MCF 10A (cell line): ENCODE measurements at places on chromosomes 2 and 18.

DNA sequence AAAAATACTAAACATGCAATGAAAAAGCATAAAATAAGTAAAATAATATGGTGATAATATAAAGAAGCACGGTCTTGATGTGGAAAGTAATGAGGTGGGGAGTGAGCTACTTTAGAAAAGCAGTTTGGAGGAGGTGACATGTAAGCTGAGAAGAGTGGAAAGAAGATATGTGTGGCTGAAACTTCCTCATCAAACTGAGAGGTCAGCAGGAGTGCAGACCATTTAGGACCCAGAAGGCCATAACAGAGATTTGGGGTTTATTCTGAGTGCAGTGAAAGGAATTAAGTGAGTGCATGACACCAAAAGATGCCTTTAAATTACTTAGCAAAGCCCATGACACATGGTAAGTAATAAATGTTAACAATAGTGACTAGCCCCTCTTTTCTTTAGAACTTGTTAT is 24.4 kb upstream of the TMEM182 start:
- no peak for DNase-seq

GRCh38 chr2:100840519-100840918 is 20.6 kb downstream of the NPAS2 start:
- no peak for DNase-seq

DNA sequence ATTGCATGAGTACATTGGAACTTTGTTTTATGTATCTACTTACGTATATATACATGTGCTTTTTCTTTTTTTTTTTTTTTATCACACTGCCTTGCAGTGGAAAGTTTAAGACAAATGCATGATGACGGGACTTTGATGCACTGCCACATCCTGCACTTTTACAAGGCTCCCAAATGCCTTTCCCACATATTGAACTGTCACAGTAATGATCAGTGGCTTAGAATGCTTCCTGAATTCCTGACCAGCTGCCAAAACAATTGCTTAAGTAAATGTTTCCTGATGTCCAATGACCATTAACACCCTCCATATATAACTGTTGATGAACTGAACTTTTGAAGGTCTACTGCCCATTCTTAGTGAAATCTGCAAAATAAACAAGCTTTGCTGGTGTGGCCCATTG is 60.2 kb downstream of the LYPD6B start:
- no peak for DNase-seq

- peak; percentile 58 for DNase-seq
Measured at GRCh38 chr2:79903222-79904000, 390.6 kb downstream of the CTNNA2 start.

DNA sequence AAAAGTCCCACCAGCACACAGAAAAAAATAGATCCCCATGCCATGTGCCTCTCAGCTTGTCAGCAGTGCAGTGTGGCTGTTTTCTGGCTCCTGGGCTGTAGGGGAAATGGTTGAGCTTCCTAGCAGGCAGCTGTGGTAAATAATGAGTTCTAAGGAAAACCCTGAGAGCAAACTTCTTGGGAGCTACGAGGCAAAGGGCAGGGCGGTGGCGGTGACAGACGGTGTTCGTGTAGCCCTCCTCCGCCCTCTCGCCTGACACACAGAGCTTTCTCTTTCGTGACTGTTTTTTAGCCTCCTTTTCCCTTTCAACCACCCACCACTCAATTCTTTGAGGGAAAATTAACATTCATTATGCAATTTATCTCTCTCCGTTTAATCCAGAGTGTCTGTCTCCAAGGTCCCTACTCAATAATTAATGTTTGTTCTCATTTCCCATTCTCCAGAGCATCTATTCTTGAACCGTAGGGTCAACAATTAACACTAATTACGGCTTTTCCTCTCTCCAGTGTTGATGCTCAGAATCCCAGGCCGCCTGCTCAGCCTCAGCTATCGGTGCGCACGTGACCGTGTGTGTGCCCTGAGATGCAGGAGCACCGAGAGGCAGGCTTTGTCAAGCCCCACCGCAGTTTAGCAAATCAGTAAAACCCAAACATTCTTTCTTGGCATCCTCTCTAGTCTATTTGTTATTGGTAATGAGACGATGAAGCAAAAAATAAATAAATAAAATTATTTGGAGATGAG is 50.1 kb downstream of the KIAA2012 start:
- DNase-seq: no peak

GRCh38 chr2:169119851-169120250 is 50.5 kb downstream of the DHRS9 start:
- no peak for DNase-seq

GRCh38 chr18:49691177-49691608 is 122.1 kb downstream of the ACAA2 start:
- peak; percentile 56 for DNase-seq

GRCh38 chr18:57965246-57965645 is 78.8 kb upstream of the NEDD4L start:
- no peak for DNase-seq

GRCh38 chr2:168336786-168337388 is 89.5 kb upstream of the STK39 start:
- DNase-seq: peak; percentile 86

DNA sequence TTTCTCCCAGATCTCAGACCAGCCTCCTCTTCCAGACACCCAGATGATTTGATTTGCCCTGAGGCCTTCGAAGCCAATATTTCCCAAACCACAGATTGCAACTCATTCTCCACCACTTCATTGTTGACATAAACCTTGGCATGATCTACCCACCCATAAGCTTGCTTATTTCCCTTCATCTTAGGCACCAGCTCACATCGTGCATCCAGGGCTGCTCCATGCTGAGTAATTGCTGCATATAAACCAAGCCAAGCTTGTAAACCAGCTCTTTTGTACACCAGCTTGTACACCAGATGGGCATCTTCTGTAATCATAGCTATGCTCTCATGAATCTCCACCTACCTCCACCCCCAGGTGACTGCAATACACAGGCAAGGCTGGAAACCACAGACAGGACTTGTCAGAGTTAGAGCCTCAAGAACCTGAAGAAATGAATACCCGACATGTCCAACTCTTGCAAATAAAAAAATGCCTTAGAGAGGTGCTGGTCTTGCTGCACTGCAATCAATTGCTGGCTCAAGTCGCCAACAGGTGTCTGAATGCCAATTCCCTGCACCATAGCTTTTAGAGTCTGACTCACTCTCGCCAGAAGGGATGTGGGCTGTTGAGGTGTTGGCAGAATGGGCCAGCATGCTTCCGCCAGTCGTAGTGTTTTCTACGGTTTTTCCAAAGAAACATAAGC is 31.5 kb downstream of the TRABD2A start:
- DNase-seq: peak; percentile 79

DNA sequence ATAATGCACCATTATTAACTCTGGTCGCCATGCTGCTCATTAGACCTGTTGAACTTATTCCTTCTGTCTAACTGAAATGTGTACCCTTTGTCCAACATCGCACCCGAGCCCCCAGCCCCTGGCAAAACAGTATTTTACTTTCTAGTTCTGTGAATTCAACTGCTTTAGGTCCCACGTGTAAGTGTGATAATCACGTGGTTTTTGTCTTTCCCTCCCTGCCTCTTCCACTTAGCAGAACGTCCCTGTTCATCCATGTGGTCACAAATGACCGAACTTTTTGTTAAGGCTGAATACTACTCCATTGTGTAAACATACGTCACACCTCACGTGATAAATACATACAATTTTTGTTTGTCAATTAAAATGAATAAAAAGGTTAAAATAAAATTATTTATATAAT is 826.9 kb downstream of the DCDC2C start:
- no peak for DNase-seq

DNA sequence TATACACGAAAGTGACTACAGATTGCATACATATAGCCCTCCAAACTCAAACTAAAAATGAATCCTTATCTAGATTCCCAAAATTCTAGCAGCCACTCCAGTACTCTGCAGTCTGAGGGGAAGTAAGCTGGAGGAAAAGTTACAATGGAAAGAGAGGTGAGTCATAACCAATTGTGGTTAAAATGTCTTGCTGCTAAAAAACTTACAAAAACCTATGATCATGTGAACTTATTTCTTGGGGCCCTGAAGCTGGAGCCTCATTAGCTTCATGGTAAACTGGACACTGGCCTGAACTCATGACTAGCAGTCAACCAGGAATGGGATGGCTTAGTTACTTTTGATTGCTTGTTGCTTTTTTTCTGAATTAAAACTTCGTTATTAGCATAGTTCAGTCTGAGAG is 175.9 kb downstream of the SLC4A3 start:
- peak; percentile 17 for DNase-seq

- no peak for DNase-seq
Measured at GRCh38 chr18:35172451-35173035, 68.3 kb upstream of the ZNF397 start.

DNA sequence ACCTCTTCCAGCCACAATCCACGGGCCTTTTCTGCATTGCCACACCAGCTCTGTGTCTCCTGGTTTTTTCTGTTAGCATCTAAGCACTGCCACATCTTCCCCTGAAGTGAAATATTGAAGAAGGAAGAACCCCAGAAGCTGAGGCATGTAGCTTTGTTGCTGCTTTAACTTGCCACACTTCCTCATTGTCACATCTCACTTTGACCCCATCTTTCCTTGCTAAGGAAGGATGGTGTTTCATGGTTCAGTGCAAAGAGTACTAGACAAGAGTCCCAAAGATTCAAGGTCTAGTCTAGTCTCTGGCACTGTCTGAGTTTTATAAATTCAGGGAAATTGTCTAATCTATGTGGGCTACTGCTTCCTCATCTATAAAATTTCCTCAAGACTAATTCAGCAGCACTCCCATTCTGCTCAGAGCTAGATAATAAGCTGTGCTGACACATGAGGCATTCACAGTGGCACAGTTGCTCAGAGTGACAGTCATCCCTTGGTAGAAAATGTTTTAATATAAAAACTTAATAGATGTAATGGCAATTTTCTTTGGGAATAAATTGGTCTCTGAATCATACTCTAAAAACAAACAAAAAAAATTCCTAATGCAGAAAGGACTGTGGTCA is 483.0 kb upstream of the ID2 start:
- DNase-seq: no peak

- DNase-seq: no peak
Measured at GRCh38 chr18:63255435-63255834, 64.1 kb downstream of the BCL2 start.

DNA sequence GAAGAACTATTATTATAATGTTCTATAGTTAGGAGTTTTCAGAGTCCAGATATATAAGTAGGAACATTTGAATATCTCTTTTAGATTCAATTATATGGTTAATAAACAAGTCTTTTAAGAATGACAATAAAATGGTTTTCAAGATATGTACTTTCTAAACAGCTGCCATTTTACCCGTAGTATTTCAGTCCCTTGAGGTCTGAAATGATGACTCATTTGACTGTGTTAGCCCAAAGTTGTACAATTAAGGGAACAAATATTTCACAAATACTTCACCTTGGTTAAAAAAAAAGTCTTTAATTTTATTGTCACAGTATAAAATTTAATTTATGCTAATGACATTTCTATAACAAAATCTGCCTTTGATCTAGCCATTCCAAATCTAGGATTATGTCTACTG is 91.6 kb upstream of the TANK start:
- DNase-seq: peak; percentile 25

DNA sequence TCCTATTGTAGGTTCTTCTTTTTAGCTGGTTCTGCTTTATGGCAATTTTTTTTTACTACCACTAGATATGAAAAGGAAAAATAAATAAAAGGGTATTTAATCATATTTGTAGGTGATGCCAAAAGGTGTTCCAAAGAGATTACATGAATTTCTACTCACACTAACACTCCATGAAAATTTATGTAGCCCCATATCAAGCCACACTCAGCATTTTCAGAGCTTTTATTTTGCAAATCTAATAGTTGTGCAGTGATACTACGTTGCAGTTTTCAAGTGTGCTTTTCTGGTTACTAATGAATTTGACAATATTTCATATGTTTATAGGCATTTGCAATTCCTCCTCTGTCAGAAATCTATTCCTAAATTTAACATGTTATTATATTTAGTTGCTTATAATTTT is 363.9 kb upstream of the TMEFF2 start:
- no peak for DNase-seq

GRCh38 chr2:112153501-112153900 is 15.3 kb downstream of the FBLN7 start:
- no peak for DNase-seq

DNA sequence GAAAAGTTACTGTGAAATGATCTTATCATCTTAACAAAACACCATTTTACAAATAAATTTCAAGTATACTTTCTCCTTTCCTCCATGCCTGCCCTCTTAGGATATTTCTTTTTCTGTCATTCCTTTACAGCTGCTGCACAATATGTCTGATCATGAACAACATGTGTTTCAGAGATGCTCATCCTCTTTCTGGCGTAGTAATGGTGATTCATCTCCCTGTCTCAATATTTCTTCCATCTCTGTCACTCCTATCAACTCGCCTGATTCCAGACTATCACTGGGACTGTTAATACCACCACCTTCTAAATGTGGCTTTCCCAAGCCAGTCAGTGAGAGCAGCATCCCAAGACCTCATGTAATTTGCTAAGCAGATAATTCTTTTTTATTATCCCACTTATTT is 290.5 kb downstream of the GULP1 start:
- no peak for DNase-seq

DNA sequence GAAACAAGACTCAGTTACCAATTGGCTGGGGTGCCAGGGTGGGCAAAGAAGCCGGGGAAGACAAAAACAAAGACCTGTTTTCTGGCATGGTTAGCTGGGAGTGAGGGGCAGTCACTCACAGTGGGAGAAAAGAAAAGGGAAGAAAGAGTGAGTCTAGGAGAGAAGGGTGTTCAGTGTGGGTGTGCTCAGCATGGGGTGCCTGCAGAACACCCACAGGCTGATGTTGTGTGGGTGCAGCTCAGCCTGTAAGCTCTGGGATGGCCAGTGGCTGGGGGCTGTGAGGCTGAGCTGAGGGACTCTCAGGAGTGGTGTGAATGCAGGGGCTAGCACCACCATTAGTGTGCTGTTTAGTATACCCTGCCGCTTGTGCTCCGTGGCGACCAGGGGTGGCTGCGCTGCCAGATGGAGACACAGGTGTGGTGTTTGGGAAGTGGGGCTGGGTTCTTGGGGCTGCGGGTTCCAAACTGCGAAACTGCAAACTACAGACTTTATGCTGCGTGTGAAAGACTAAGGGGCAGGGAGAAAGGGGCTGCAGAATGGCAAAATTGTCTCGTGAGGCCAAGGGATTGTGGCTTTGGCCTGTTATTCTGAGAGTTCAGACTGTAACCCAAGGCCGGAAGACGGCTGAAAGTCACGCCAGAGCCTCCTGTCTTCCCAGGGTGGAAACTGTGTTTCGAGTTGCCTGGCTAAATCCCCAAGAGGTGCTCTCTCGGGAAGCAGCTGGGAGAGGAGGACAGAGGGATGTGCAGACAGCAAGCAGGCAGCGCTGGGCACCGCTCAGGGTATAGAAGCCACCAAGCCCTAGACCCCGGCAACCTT is 156.3 kb downstream of the TTC32 start:
- no peak for DNase-seq

GRCh38 chr2:7701791-7702190 is 784.6 kb downstream of the RNF144A start:
- DNase-seq: no peak

DNA sequence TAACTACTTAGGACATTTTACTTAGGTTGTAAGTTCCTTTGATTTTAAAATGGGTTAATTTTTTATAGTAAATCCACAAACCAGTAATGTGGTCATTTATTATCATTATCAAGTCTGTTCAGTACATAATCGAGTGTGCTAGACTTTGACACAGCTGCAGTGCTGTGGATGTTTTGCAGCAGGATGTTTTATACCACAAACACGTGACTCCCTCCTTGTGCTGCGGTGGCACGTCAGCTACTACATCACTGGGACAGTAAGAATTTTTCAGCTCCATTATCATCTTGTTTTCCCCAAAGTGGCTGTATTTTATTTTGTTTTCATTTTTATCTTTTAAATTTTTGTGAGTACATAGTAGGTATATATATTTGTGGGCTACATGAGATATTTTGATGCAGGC is 70.0 kb downstream of the ATP9B start:
- no peak for DNase-seq
